ENCODE measurements at places on chromosomes 7 and 10.
A peak's percentile ranks its signal among the peaks of the same experiment; 100 is the strongest.

- no peak for DNase-seq
Measured at GRCh38 chr7:115356139-115356746, 434.3 kb downstream of the MDFIC start.

- DNase-seq: no peak
Measured at GRCh38 chr7:134078991-134079390, 48.1 kb upstream of the LRGUK start.

DNA sequence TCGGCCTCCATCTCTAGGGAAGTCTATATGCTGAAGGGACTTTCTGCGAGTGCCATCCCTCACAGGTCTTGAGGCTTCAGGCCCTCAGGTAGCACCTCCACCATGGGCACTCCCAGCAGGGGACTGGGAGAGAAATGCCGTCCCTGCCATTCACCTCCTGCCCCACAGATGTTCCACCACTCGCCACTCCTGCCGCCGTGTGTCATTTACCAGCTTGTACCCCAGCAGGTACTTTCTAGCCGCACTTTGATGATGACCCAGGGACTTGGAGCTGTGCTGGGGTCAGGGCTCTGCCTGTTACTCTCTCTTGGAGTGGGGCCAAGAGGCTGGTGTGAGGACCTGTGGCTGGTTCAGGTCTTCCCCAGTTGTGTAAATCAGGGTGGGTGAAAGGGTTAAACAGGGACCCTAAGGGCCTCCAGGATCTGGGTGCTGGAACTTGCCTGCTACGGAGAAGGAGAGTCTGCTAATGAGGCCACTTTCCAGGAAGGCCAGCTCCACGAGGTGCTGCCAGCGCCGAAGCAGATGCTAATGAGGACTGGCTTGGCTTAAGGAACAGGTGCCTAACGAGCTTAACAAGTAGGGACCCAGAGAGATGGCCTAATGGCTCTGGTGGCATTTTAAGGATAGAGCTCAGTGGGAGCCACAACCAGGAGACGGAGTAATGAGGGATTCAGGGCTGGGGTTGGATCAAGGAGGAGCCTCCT lies 32.4 kb downstream of the CRHR2 start:
- no peak for DNase-seq

- no peak for DNase-seq
Measured at GRCh38 chr7:119999738-120000475, 273.1 kb upstream of the KCND2 start.

DNA sequence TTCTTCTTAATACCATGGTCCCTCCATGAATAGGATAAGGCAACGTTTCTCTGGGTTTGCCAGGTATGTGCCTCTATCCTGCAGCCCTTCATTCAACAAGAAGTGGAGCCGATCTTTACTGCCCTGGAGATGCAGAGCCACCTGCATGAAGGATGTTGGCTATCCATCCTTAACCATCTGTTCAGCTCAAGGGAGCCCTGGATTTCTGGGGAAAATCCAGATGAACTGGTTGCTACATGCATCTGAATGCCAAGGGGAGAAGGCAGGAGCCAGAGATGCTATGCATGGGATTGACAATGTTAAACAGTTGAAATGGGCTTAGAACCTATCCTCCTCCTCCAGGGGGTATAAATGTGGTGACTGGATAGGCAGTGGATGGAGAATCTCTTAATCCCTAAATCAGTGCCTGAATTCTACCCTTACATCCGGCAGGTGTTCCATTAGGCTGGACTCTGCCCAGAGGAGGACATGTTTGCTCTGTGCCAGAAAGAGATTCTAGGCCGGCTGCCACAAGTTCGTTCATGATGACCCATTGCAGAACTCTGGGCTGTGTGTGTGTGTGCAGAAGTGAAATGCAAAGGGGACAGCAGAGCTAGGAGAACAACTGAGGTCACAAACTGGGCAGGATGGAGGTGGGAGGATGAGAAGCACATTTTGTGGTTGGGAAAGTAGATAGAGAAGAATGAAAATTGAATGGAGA lies 15.6 kb downstream of the CPED1 start:
- no peak for DNase-seq

- no peak for DNase-seq
Measured at GRCh38 chr7:32026083-32026425, 44.2 kb downstream of the PDE1C start.

- peak; percentile 13 for DNase-seq
Measured at GRCh38 chr10:2839081-2839725, 228.1 kb upstream of the PFKP start.

DNA sequence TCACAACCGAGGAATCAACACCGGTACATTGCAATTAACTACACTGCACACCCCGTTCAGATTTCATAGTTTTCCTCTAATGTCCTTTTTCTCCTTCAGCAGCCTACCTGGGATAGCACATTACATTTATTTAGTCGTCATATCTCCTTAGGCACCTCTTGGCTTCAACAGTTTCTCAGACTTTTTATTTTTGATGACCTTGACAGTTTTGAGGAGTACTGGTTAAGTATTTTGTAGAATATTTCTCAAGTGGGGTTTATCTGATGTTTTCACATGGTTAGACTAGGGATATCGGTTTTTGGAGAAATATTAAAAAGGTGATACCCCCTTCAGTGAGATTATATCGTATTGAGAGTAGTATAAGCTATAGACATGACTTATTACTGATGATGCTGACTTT lies 87.0 kb upstream of the GLCCI1 start:
- DNase-seq: no peak

DNA sequence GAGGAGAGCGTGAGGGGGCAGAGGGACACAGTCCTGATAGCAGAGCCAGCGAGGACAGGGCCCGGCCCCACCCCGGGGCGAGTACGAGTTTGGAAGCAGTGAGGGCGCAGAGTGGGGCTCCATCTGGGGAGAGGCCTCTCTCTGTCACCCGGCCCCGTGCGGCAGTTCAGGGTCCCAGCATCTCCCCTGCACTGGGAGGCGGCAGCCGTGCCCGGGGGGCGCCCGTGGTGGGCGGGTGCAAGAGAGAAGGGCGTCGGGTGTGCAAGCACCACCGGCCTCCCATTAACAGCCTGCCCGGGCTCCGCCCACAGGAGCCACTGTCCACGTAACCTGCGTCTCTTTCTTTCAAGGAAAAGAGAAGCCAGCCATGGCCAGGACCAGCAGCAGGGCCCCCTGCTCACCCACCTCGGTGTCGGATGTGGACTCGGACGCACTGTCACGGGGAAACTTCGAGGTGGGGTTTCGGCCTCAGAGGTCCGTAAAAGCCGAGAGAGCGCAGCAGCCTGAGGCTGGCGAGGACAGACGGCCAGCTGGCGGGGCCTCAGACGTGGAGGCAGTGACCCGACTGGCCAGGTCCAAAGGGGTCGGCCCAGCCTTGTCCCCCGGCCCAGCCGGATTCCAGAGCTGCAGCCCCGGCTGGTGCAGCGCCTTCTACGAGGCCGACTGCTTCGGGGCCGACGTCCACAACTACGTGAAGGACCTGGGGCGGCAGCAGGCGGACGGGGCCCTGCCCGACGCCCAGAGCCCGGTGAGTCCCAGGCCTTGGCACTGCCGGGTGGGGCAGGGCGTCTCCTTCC lies 28.7 kb upstream of the UTF1 start:
- DNase-seq: no peak

- no peak for DNase-seq
Measured at GRCh38 chr10:57706576-57707299, 561.0 kb downstream of the IPMK start.

DNA sequence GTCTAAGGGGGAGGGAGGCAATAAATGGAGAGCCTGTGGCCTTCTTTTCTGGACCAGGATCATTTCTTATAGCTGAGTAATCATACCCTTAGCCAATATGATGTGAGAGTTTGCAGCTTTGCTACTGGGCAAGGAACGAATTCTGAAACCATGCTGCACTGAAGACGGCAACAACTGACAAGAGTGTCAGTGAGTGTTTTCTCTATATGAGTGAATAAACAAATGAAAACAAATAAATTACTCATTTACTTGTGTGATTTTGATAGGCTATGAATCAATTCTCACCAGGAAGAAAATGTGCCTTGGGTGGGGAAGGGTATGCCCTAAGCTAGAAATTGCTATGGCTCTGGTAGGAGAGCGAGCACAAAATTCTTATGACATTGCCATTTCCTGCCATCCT lies 79.4 kb upstream of the LRRN3 start:
- DNase-seq: no peak

DNA sequence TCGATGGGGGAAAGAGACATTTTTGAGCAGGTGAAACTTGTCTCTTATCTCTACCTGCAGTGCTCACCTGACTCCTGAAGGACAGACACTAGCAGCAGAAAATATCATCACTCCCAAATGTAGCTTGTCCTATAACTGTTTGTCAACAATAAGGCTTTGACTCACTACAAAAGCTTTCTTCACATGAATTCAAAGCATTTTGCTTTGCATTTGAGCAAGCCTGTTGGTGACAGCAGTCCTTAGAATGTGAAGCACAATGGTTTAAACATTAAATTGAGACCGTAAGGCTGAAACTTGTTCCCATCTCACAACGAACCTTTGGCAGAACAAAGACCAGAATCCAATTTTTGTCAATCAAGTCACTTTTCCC lies 30.6 kb upstream of the ZNRF2 start:
- DNase-seq: no peak

DNA sequence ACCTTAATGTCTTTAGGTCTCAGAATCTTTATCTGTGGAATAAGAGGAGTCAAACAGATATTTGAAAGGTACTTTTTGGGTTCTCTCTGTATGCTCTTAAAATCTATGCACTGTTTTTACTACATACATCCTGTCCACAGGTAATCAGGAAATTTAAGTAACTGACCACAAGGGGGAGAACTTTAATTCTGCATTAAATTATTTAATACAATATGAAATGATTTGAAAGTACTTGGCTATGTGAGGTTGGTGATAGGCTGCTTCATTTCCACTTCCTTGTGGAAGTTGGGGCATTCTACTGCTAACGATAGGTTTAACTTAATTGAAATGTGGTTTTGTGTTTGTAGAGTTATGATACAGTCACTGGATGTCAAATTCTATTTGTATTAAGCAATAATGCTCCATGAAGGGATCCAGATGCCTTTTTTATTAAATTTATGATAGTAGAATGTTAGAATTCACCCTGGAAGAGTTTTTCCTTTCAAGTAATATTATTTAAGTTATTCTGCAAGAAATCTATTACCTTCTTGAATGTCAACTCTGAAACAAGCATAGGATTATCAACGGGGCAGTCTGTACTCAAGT lies 6.0 kb downstream of the TEX47 start:
- no peak for DNase-seq

DNA sequence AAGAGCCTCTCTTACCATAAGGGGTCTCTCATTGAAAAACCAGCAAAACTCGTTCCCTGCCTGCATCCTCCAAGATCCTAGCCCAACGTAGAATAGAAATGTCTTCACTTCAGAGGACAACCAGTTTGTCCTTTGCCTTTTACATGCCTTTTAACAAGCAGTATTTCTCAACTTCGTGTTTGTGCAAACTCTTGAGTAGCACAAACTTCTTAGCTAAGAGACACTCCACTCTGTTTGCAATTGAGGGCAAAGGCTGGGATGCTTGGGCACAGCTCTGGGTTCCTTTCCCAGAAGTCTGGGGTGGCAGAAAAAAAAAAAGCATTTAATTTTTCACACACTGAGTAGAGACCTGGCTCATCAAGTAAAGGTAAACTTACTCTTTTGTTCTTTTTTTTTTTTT lies 19.5 kb upstream of the KCTD7 start:
- no peak for DNase-seq

DNA sequence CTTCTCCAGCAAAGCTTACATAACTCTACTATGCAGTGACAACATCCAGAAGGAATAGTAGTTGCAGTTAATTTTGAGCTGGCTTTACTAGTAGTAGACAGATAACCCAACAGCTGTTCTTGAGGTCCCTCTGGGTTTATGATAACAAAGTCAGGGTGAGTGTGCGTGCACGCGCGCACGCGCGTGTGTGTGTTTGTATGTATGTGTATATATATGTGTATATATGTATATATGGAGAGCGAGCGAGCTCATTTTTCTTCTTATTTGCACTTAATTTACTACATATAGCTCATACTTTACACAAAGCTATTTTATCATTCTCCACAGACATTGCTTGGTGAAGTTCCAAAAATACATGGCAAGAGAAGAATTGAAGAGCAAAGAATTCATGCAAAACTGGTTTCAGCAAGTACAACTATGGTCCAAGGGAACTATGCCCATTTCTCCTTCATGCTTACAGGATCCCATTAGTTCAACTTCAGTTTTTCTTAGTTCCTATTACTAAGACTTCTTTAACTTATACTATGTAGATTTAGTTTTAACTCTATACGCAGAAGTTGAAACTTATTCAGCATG lies 105.9 kb upstream of the TMEM168 start:
- DNase-seq: no peak

DNA sequence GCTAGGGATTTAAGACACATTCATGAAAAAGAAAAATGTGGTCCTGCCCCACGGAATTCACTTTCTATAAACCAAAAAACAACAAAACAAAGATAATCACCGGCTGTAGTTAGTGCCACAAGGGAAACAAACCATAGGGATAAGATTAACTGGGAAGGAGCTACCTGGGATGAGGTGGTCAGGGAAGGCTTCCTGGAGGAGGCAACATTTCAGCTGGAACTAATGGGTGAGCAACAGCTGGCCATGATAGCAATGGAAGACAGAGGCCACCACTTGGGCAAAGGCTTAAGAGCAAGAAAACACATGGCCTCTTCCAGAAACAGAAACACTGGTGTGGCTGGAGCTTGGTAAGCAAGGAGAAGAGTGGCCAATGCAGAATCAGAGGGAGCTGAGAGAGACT lies 38.4 kb upstream of the ENO4 start:
- no peak for DNase-seq

DNA sequence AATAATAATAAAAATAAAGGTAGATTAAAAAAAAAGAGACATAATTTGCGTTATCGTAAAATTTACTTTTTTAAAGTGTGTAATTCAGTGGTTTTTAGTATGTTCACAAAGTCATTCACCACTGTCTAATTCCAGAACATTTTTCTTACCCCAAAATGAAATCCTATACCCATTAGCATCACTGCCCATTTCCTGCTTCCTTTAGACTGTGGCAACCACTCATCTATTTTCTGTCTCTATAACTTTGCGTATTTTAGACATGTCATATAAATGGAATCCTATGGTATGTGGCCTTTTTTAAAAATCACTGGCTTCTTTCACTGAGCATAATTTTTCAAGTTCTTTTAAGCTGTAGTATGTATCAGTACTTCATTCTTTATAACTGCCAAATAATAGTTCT lies 53.6 kb downstream of the KAT6B start:
- DNase-seq: no peak

Data from stimulated activated naive CD8-positive, alpha-beta T cell treated with anti-CD3 and anti-CD28 coated beads, Interleukin-15, amount 100 ng/mL, for 72 hours (primary cell).